Pons (tissue), 1 donor: ENCODE measurements at places on chromosomes 4 and X.

- DNase-seq, result no peak
Observed at GRCh38 chrX:108590496-108590895, 145.9 kb downstream of the IRS4 start.

- DNase-seq, result no peak
Observed at GRCh38 chr4:55791666-55792065, 27.9 kb upstream of the EXOC1L start.

DNA sequence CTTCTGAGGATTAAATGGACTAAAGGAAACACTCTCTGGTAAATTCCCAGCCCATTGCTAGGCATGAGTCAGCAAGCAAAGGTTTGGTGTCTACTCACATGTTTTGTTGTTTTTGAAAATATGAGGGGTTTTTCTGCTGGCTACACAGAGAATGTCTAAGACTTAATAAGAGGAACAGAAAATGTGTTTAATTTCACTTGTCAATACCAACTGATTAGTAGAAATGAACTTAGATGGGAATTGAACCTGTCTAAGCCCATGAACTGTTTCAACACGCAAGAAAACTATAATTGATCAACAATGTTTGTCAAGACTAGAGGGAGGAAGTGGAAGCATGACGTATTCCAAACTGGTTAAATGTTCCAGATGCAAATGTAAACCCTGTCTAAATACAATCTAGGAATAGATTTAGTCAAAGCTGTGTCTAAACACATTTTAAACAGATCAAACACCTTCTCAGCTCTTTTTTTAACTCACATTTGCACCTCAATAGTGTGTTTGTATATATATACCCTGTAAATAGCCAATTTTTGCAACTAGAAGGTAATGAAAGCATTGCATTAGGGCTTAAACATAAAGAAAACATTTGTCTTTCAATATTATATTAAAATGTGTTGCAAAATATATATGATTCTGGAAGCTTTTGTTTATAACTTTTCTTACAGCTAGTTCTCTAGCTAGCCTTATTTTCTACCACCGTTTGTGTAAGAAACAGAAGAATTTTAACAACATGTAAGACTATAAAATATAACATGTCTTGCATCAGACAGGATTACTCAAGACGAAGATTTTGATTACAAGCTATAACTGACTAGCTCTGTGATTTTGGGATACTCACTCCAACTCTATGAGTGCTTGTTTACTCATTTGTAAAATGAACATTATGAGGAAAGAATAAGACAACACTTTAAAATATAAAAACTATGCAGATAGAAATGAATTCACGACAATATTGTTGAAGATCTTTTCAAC lies 607.8 kb downstream of the FSTL5 start:
- no peak for DNase-seq

GRCh38 chrX:129984111-129984958 lies 1.9 kb downstream of the BCORL1 start:
- no peak for DNase-seq

GRCh38 chrX:39705290-39705689 lies 392.5 kb downstream of the BCOR start:
- peak; percentile 14 for DNase-seq

DNA sequence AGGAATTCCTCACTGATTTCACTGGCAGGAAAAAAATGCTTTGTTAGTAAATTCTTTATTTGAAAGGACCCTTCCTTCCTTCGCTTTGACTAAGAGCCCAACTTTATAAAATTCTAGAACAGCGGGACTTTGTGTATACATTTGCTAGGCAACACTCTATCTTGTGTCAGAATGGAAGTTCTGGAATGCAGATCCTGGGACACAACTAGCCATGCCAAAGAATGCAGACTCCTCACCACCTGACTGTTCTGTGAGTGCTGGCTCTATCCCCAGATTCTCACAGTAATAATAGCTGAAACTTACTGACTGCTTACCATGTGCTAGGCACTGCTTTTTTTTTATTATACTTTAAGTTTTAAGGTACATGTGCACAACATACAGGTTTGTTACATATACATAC lies 73.3 kb upstream of the ZDHHC15 start:
- DNase-seq, result peak; percentile 6

DNA sequence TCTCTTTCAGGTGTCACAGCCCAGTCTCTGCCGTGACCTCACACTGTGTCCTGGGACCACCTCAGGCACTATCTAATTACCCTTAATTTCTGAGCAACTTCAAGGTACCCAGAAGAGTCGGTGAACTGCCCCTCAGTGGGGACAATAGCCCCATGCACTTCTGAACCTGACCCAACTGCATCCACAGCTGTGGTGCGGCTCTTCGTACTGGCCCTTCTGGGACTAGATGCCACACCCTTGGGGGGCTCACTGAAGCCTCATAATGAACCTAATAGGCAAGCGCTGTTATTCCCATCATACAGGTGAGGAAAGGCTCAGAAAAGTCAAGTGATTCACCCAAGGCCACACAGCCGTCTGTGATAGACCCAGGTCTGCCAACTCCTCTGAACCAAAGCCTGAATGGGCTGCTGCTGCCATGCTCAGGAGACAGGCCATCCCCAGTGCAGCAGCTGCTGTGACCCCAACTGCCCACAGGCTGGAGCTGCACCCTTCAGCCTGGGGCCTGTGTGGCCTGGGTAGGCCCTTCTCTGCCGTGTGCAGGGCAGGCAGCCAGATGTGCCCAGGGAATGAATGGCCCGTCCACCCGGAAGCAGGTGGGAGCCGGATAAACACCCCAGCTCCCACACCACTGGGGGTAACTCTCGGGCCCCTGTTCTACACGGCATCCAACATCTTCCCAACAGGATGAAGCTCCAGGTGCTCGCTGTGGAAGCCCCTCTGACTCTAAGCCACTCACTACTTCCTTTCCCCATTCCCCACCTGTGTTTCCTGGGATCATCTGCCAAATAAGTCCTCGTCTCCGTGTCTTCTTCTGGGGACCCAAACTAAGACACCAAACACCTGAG lies 35.9 kb downstream of the HMX1 start:
- no peak for DNase-seq

DNA sequence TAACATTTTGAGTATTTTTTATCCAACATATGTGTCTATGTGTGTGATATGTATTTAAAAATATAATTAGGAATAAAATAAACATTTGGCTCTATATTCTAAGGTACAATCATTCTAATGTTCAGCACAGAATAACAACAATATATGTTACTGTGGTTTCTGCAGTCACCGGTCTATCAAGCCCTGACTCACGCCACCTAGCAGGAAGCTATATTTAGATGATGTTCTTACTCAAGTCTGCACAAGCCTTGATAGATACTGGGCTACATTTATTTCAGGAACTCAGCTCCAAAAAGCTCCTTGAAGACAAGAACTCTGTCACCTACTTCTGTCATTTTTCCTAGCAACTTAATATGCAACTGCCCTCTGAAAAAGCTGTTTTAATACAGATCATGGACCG lies 152.0 kb upstream of the FTHL17 start:
- DNase-seq, result no peak

- DNase-seq, result no peak
Observed at GRCh38 chrX:10090319-10090718, 66.5 kb upstream of the CLCN4 start.

GRCh38 chr4:186134257-186134656 lies 29.8 kb downstream of the FAM149A start:
- DNase-seq, result peak; percentile 88

GRCh38 chr4:22014222-22014741 lies 65.7 kb upstream of the KCNIP4 start:
- no peak for DNase-seq

GRCh38 chrX:19086102-19086772 lies 36.0 kb downstream of the ADGRG2 start:
- no peak for DNase-seq

DNA sequence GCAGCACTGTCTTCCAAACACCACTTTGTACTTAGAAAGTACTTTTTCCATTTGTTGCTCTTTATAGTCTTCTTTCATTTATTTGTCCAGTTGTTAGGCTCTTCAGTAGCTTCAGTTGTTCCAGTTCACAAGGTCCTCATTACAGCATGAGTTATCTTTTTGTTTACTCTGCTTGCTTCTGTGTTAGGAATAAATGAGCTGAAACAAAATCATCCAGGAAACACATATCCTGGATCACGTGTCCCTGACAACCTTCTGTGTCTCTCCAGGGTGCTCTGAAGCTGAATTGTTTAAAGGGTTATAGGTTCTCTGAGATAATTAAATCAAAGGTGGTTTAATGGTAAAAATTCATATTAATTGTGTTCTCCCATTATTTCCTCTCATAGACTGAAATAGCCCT lies 19.9 kb upstream of the KLHL8 start:
- DNase-seq, result no peak

- peak; percentile 32 for DNase-seq
Observed at GRCh38 chr4:102299354-102300107, 45.8 kb downstream of the SLC39A8 start.

- no peak for DNase-seq
Observed at GRCh38 chr4:123477711-123478209, 81.2 kb downstream of the SPRY1 start.

DNA sequence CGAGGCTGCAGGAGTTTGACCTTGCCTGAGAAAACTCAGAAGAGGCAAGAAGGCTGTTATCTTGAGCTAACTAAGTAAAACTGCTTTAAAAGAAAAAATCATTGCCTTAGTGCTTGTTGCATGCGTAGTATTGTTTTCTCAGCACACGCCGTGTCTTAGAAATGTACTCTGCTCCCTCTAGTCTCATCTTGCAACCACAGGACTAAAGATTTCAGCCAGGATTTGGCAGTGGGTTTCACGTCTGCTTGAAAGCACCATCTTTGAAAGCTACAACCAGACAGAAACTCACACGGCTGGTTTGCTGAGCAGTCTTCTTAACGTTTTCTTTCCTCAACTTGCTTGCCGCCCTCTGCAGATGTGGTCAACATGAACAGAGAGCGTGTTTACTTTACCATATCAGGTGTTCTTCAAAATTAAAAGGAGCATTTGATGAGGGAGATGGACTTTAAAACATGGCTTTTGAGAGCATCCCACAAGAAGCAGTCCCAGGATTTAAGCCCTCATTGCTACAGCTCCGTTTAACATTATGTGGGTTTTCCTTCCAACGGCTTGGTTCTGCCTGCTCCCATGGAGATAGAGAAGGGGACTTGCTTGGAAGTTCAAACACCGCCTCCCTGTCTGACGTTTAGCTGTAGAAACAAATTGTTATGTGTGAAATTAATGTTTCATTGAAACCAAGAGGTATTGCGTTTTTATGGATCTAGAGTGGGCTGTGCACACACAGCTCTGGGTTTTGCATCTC lies 3.4 kb downstream of the SORCS2 start:
- no peak for DNase-seq

GRCh38 chrX:110383414-110383813 lies 24.8 kb downstream of the RTL9 start:
- DNase-seq, result no peak

- no peak for DNase-seq
Observed at GRCh38 chr4:8464381-8464780, 23.8 kb downstream of the TRMT44 start.

GRCh38 chr4:170400361-170400760 lies 310.6 kb upstream of the AADAT start:
- DNase-seq, result no peak

GRCh38 chr4:139770361-139770760 lies 104.7 kb downstream of the MGST2 start:
- DNase-seq, result no peak

- no peak for DNase-seq
Observed at GRCh38 chrX:85977218-85977617, 70.1 kb downstream of the CHM start.

DNA sequence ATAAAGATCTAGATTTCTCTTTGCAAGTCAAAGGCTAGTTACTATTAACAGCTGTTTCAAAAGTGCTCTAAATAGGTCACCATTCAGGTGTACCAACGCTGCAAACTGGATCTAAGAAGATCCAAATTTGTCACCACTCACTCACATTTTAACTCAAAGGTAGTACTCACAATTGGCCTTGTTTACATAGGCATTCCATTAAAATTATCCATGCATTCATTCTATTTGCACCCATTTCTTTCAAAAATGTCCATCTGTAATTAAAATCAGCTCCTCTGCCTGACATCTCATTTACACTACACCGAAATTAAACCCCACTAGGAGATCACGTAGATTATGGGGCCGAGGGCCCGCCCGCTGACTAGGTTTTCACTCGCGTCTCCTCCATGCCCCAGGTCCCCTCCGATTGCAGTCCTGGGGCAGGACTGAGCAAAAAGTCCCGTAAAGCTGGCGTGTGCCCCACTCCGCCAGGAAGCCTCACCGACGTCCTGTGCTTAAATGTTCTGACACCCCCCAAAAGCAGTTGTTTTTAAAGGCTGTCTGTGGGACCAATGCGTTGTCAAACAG lies 1.3 kb upstream of the ING2 start:
- DNase-seq, result peak; percentile 45

DNA sequence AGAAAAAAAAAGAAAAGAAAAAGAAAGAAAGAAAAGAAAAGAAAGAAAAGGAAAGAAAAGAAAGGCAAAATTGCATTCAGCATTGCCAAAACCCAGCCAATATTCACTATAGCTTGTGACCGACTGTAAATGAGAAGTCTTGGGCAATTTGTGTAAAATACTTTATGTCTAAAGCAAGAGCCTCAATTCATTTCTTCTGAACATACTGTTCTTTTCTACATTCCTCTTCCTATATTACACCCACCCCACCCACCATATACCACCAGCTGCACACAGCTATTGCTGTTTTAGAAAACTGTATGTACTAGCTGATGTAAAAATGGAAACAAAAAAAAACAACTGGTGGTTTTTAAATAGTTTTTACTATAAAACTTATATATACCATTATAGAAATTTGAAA lies 156.9 kb upstream of the TTC29 start:
- DNase-seq, result no peak

DNA sequence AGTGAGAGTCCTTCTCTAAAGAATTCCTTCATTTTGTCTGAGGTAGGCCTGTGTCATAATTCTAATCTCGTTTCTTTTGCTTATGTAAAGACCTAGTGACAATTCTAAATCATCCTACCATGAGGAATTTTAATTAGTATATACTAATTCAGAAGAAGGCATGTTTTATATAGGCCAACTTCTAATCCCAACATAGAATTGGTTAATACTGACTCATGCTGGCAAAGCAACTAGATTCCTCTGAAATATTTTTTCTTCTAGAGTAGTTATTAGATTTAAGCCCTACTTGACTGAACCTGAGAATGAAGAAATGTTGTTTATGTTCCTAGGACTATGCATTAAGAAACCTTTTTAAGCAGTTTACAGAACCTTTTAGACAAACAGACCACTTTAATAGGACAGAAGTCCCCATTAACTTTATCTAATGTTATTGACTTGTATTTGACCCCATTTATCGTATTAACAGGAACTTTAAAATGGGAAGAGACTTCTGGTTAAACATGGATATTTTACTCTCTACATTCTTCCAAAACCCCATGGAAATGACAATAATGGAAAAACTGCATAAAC lies 56.1 kb upstream of the EIF1AX start:
- no peak for DNase-seq

GRCh38 chr4:17166954-17167353 lies 268.5 kb upstream of the LDB2 start:
- DNase-seq, result peak; percentile 38

GRCh38 chrX:8305350-8305749 lies 134.3 kb upstream of the VCX2 start:
- DNase-seq, result no peak
